ENCODE measurements at places on chromosomes 4 and X. TPM values are rescaled to one million over a fixed set of nuclear protein-coding genes. Genes with fewer than 3 reads are reported as not detected.

DNA sequence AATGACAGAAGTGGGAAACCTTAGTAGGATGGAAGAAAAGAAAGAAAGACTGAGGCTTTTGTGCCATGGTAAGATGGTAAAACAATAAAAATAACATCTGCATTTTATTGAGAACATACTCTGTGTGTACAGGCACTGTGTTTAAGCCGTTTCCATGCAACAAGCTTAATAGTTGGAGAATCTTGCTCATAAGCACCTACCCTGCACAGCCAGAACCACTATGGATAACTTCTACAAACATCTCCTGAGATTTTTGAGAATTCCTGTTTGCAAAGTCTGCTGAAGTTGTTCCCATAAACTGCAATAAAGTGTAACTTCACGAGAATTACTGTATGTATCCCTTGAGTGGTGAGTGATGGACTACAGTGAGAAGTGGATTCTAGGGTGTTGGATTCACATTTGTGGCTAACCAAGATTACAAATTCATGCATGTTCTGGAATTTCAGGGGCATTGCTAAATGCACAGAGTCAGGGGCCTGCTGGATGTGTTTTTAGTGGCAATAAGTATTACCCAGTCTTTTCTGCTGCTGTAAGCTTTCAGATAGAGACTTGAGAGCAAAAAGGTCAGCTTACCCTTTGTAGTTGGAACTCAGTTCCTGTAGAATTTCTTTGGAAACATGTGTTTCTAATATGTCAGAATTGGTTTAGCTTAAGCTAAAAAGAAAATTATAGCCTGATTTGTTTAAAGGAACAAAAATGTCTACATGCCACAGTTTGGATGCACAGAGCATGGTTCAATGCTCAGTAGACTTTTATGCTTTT lies 132.5 kb downstream of the AFF1 start:
- DNase-seq, result no peak

- DNase-seq, result no peak
Observed at GRCh38 chr4:175109933-175110332, 191.8 kb downstream of the ADAM29 start.

GRCh38 chrX:110181459-110182137 lies 136.3 kb downstream of the AMMECR1 start:
- no peak for DNase-seq

DNA sequence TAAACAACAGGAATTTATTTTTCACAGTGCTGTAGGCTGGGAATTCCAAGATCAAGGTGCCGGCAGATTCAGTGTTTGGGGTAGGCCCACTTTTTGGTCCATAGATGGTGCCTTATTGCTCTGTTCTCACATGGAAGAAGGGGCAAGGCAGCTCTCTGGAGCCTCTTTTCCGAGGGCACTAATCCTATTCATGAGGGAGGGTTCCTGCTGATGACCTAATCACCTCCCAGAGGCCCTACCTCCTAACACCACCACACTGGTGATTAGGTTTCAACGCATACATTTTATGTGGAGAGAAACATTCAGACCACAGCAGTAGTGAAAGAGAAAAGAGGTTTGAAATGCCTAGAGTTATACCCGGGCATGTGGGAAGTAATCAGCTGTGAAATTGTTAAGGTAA lies 1.4 kb upstream of the POLA1 start:
- no peak for DNase-seq

- no peak for DNase-seq
Observed at GRCh38 chrX:11287505-11287904, 5.7 kb upstream of the AMELX start.

DNA sequence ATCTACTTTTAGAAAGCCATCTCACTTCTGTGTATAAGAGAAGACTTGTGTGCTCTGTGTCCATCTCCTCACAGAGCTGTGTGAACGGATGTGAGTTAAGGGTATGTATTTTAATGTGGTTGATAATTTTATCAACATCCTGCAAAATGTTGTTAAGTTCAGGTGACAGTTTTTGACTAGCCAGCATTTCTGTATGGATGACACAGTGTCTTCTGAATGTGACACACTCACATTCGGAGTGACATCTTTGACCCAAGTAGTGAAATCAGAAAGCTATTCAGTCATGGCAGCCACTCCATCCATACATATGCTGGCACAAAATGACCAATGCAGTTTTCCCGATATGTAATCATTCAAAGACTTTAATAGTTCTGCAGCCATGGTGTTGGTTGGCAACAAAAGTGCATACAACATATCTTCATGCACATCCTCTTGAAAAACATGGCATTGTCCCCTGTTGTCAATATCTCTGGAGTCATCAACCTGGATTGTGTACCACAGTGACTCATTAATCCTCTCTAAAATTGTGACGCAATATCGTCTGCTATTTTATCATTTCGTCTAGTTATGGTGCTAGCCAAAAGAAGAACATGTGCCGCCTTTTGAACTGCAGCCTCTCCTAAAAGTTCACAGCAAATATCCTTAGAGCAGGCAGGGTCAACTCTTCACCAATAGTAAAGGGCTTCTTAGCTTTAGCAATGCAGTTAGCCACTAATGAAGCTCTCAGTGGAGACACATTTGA lies 6.8 kb upstream of the FGF2 start:
- no peak for DNase-seq

- DNase-seq, result no peak
Observed at GRCh38 chr4:8570201-8570600, 10.0 kb upstream of the GPR78 start.

DNA sequence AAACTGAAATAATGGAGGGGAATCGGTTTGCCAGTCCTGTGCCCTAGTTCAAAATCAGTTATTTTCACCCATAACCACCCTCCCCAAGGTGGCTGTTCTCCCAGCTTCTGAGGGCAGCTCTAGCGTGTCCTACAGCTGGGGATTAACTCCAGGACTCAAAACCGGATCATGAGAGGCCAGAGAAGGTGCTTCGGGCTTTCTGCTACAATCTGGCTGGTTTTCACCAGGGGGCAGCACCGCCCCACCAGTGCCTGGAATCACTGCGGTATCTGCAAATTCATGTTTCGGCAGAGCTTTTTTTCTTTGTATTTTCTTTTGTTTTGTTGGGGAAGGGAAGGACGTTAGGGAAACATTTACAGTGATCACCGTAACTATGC lies 28.4 kb downstream of the PDHA1 start:
- DNase-seq, result peak; percentile 31

- DNase-seq, result no peak
Observed at GRCh38 chr4:86443495-86443894, 83.6 kb upstream of the MAPK10 start.

DNA sequence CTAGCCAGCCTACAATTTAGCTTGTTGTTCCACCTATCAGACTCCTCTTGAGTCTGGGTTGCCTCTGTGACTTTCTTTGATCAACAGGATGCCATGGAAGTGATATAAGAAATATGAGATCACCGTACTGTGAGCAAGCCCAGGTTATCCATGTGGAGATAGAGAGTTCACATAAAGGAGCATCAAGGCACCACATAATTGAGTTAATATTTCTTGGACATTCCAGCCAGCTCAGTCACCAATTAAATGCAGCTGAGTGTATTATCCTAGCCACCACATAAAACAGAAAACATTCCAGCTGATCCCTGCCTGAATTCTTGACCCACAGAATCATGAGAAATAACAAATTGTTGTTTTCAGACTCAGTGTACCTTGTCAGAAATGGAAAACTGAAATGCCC lies 253.6 kb downstream of the PPP1R2C start:
- no peak for DNase-seq

GRCh38 chr4:25694466-25694865 lies 38.8 kb downstream of the SLC34A2 start:
- no peak for DNase-seq

GRCh38 chr4:43113196-43113595 lies 220.7 kb downstream of the GRXCR1 start:
- DNase-seq, result no peak

DNA sequence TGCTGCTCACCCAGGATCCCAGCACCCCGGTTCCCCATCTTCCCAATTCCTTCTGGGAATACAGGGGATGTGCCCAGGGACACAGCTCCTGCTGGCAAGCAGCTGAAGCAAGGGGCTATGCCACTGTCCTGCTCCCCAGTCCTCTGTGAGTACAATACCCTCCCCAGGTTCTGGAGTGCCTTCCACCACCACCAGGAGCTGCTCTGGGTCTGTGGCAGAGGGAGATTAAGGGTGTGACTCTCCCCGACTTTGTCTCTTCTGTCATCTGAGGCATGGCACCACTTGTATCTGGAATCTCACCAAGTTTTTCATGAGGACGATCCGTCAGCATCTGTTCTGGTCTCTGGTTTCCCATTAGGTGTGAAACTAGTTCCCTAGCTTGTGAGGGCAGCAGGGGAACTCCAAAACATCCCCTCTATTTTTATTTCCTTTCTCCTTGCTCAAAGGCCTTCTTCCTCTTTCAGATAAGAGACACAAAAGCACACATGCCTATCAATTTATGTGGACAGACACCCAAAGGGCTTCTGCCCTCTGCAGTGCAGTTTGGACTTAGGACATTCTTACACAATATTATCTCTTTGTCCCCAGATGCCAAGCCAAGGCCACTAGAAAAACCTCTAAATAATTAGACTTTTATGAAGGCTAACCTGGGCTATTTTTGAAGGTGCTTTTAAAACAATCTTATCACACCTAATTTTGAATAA lies 26.8 kb downstream of the MGST2 start:
- no peak for DNase-seq

DNA sequence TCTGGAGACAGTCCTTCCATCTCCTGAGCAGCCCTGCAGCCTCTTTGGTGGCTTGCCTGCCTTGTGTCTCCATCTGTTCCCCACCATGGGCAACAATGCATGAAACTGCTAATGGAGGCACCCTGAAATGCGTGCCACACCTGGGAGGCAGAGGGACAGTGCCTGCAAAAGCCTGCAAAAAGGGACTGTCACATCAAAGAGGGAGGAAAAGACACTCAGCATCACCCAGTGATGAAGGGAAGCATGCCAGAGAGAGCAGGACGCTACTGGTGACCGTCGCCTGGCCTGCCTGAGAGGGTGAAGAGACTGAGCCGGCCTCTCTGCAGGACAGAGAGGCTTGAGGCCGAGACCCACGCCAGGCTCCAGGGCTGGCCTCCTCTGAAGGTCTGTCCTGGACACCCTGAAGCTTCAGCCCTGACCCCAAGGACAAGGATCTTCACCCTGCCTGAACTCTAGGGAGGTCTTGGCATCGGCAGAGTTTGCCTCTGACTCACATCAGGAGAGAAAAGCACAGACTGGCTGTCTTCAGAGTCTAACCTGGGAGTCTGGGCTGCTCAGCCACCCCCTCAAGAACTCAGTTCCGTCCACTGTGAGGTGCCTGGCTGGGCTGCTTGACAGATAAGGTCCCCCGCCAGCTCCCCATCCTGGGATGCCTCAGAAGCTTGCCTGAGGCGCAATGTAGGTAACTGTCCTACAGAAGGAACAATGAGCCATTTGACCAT lies 8.1 kb downstream of the ACSL1 start:
- no peak for DNase-seq

- DNase-seq, result no peak
Observed at GRCh38 chr4:170014359-170015011, 11.7 kb downstream of the MFAP3L start.

GRCh38 chrX:93322110-93322509 lies 351.3 kb downstream of the NAP1L3 start:
- DNase-seq, result no peak

DNA sequence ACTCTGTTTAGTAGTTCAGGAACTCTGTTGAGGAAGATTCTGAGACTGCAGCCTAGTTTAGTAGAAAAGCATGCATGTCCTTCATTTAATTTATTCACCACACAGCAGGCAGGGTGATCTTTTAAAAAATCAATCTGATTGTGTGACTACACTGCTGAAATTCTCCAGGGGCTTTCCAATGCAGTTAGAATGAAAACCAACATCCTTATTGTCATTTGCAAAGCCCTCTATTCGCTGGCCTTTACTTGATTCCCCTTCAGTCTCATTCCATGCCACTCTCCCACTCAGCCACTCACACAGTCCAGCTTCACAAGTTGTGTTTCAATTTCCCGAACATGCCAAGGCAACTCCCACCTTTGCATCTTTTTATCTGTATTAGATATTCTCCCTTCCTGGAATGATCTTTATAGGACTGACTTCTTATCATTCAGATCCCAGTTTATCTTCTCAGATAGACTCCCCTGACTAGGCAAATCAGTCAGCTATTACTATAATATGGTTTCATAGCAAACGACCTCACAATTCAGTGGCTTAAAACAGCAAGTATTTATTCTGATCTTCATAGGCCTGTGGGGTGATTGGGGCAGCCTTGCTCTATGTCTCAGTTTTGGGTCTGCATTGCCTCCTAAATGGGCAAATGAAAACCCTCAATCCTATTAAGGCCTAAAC lies 21.3 kb upstream of the FTHL17 start:
- DNase-seq, result peak; percentile 1

- DNase-seq, result no peak
Observed at GRCh38 chrX:34521563-34521962, 135.5 kb downstream of the TMEM47 start.

GRCh38 chr4:95821867-95822266 lies 18.0 kb upstream of the PDHA2 start:
- DNase-seq, result peak; percentile 7

DNA sequence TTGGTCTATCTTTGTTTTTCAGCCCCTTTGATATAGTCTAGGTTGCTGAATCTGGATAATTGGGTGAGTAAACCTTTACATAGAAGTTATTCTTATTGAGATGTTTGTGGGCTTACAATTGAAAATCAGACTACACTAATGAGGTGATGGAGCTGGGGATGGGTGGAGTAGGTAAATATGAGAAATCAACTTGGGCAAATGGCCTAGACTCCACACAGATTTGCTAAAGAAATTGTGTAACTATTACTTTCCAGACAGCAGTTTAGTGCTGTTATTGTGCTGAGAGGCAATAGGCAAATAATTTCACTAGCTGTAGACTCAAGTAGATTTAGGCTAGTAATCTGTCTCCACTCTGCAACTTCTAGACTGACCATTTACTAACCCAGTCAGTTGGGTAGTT lies 8.2 kb downstream of the DIAPH2 start:
- no peak for DNase-seq

DNA sequence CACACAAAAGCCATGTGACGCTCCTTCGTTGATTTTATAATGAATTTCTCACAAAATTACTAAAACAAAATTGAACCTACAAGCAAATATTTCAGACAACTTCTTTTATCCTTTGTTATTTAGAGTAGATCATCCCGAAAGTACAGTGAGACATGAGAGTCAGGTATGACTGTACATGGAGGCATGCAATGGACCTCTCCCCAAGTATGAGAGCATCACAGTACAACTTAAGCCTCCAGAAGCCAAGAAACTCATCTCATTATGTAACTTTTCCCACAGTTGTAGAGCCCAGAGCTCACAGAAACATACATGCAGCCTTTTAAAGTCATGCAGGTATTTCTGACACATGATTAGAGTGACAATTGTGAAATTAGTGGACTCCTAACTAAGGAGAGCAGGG lies 167.7 kb downstream of the PAPSS1 start:
- no peak for DNase-seq

GRCh38 chr4:121720109-121720508 lies 23.3 kb upstream of the ANXA5 start:
- no peak for DNase-seq

GRCh38 chr4:100869276-100869675 lies 351.5 kb upstream of the EMCN start:
- no peak for DNase-seq

GRCh38 chr4:85720735-85721134 lies 245.8 kb downstream of the ARHGAP24 start:
- no peak for DNase-seq

MAGEB1 gene
- total RNA-seq, result not detected

CT47B1 gene
- total RNA-seq, result not detected

DHRSX gene
- total RNA-seq, result 21.2 TPM

CCDC158 gene
- 2.9 TPM for total RNA-seq

SH3TC1 gene
- 8.6 TPM for total RNA-seq

EPGN gene
- total RNA-seq, result 7.8 TPM

DUSP21 gene
- total RNA-seq, result not detected

PRKG2 gene
- total RNA-seq, result 3.3 TPM

CNGA2 gene
- total RNA-seq, result not detected

GEMIN8 gene
- total RNA-seq, result 25.7 TPM

IL21 gene
- total RNA-seq, result not detected
